ENCODE measurements at places on chromosomes 2 and 18. TPM values are rescaled to one million over a fixed set of nuclear protein-coding genes. Genes with fewer than 3 reads are reported as not detected.

DNA sequence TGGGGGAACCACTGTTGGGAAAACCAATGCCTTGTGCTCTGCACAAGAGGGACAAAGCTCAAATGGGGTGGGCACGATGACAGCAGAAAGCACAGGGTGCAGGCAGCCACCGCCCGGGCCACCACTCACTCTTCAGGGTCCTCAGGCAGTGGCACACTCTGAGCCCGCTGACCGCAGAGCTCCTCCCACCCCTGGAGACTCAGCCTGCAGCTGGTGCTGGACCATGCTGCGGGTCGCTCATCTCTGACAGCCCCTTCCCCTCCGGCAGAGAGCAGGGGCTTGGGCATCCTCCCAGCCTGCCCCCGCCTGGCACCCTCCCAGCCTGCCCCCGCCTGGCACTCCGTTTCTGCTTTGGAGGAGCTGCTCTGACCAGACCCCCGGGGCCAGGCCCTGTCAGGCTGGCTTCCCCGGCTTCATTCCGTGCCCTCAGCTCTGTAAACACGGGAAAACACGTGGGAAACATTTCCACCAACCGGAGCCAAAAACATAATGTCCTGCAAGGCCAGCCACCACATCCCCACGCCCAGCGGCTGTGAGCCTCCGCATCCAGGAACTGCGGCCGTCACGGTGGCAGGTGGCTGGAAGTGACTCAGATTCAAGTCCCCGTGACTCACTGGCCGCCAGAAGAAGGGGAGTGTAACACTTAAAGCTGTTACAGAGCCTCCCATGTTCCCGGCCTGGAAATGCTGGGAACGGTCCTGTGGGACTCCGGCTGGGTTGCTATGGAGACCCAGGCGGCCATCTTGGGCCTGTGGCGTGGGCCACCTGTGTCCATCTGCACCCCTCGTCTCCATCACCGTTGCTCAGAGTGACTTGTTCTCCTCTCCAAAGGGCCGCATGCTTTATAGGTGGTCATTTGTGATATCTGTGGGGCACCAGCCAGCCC, 6.8 kb upstream of the SNED1 start:
- DNase-seq, result no peak

DNA sequence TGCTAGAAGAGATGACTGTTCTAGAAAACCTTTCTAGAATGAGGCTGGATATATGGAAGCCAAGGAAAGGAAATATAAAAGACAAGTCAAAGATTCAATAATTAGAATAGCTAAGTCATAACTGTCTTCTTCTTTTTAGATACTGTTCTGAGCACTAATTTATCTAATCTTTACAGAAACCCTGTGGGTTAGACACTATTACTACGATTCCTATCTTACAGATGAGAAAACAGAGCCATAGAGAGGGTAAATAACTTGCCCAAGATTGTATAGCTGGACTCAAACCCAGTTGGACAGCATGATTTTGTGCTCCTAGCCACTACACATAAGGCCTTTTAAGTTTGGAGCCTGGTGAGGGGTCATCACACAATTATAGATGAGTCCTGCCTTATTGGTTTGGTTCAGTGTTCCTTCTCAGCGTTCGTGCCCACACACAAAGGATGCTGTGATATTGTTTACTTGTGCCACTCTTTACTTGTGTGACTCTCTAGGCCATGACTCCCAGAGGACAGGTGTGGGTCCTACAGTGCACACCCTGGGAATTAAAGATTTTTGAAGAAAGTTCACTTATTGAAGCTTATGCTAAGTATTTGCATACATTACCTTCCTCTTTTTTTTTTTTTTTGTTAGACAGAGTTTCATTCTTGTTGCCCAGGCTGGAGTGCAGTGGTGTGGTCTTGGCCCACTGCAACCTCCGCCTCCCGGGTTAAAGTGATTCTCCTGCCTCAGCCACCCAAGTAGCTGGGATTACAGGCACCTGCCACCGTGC, 153.7 kb downstream of the PRKCE start:
- no peak for DNase-seq

OTOF gene
- 0.10 TPM for total RNA-seq

DNA sequence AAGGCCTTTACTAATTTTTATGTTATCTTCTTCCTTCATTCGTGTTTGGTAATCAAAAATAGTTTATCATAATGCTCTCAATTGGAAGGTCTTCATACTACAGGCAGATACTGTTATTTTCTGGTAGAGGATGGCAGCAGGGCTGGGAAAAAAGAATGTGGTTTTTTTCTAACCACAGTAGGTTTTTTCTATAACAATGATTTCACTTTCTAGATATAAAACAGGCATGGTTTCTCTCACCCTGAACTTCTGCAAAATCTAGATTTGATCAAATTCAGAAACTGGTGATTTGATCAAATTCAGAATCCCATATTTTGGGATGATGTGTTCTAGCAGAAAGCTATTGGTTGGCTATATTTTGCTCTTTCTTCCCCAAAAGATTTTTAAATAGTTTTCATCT, 27.6 kb downstream of the BCL11A start:
- DNase-seq, result no peak

ATG9A gene
- total RNA-seq, result 29.7 TPM

SGO2 gene
- total RNA-seq, result 6.6 TPM

INPP5D gene
- 35.5 TPM for total RNA-seq

SERPINB3 gene
- not detected for total RNA-seq

PARD3B gene
- total RNA-seq, result 0.48 TPM

SALL3 gene
- total RNA-seq, result not detected

GRCh38 chr2:241959751-241960269, 90.3 kb downstream of the RTP5 start:
- DNase-seq, result no peak

DNA sequence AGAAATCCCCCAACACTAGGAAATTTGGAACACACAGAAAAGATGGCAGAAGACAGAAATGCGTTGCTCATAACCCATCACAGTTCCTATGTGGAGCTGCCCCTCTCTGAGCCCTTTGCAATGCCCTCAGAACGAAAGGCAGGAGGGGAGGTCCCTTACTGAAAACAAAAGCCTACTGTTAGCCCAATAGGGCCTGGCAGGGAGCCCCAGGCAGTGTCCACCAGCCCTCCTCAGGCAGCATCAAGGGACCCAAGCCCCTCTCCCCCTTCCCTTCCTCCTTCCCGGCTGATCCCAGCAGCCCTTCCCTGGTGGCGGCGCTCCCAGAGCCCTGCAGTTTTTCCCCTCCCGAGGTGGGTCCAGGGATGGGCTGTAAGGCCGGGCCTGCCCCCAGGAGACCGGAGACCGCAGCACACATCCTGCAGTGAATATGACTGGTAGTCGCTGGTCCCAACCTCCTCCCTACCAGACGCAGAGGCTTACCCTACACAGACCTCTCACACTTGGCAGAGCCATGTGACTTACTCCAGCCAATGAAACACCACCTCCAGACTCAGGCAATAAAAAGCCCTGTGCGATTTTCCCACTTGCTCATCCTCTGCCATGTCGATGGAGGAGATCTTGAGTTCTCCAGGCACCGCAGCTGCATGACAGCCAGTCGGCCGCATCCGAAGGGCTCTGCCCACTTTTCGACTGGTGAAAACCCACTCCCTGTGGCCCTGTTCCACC, 19.4 kb upstream of the DUSP2 start:
- DNase-seq, result peak; percentile 53

DNA sequence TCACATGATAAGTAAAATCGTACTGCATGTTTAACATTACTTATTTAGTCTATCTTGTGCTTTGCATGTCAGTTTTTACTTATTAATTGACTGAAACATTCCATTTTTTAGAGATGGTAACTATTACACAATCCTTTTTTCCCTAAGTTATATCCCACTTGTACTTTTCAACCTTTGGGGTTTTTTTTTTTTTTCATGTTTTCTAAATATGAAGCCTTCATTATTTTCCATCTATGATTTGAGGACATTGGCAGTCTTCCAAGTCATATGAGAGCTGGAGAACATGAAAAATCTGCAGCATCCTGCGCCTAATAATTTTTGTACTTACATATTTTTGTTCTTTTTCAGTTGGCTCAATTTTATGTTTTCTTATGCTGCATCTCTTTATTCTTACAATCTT, 113.9 kb downstream of the MYO1B start:
- DNase-seq, result no peak

- no peak for DNase-seq
Measured at GRCh38 chr2:219598308-219599078, 836 bp downstream of the STK11IP start.

DNA sequence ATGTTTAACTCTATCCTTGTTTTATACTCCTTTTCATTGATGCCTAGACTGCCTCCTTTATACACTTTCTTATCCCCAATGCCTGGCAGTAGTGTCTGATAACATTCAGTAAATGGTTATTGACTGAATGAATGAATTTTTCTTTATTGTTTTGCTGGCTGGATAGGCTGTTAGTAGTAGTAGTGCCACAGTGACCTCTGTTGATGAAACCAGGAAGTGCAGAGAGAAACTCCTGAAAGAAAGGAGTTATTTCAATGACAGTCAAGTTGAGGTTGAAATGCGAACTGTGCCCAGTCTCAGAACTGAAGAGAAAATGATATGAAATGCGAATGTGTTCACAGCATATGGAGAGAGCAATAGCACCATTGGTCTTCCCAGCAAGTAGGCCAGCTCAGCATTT, 26.8 kb upstream of the SLC9A2 start:
- DNase-seq, result no peak

ASTL gene
- total RNA-seq, result 2.8 TPM

IL36B gene
- not detected for total RNA-seq

GRCh38 chr2:38268691-38269327, 108.3 kb downstream of the ATL2 start:
- DNase-seq, result no peak
